Effector memory CD4-positive, alpha-beta T cell (primary cell): ENCODE measurements at places on chromosomes 6 and 20.
A peak's percentile ranks its signal among the peaks of the same experiment; 100 is the strongest.

DNA sequence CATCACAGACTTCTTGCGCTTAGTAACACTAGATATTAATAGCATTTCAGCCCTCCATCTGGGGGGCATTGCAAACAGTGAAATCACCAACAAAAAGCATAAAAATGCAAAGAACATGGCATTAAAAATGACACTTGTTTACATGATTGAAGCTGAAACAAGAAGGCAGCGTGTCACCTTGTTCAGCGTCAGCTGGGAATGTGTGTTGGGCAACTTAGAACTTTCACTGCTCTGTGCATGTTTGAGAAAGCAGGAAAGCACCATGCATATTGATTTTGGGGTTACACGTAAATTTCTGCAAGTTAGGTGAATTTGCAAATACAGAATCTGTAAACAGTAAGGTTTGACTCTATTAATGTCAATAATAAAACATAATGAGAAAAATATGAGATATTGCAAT is 162.9 kb downstream of the SOX4 start:
- no peak for DNase-seq

DNA sequence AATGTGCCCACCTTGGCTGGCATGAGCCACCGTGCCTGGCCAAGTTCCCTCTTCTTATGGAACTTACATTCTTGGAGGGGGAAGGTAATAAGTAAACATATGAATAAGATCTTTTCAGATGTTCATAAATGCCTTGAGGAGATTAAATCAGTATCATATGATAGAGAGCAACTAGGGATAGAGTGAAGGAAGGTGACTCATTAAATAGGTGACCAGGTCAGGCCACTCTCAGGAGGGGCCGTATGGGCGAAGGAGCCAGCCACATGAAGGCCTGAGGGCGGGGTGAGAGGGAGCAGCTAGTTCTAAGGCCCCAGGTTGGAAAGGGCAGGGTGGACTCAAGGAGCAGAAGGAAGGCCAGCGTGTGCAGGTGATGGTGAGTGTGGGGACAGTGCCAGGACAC is 91.1 kb downstream of the UST start:
- no peak for DNase-seq

DNA sequence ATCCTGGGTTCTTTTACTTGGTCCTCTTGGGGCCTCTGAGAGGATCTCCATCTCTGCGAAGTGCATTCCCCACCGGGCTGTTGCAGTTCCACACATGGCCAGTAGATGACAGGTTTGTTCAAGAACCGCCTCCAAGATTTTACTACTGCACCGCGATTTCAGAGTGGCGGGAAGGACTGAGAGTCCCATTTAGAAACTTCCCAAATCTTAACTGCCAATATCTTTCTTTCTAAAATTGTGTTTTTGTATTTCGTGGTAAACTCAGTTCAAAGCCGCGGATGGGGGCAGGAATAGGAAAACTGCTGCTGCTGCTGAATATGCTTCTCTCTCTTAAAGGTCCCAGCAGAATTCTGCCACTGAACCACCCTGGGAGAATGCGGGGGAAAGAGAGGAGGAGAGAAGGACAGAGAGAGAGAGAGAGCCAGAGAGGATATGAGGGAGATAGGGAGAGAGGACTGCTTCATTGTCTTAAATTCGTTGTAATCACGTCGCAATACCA is 8.6 kb upstream of the BTNL2 start:
- DNase-seq, result peak; percentile 54

DNA sequence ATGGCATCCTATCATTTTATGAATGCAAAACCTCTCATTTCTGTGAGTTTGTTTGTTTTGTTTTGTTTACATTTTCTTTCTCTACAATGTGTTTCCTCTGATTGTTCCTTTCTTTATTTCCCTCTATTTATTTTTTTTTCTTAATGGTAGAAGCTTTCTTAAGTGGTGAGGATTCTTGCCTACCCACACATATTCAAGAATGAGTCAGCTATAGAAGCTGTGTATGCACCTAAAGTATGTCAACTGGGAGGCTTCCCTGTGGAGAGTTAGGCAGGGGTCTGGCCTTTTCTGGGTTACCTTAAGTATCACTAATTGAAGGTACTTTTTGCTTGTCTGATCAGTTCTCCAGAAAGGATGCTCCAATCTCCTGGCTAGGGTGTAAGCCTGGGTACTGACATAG is 354.0 kb downstream of the ESR1 start:
- no peak for DNase-seq

DNA sequence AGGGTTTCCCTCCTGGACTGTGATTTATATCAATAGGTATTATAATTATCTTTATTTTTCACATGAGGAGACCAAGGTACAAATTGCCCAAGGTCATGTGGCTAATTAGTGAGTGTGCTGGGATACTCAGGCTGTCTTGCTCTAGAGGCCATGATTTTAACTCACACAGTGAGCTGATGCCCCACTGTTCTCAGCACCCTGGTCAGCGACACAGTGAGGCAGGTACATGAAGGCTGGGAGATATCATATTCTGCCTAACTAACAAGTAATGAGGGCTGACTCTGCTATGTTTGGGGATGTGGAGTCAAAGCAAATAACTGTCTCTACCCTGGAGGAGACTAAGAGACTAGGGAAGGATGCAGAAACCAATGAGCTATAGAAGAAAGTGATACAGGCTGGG is 501.1 kb downstream of the PTPRT start:
- DNase-seq, result no peak

GRCh38 chr6:155436981-155437749 is 18.5 kb downstream of the NOX3 start:
- no peak for DNase-seq
